Tibial nerve (tissue), 4 donors: ENCODE measurements at places on chromosomes 1 and 21.

DNA sequence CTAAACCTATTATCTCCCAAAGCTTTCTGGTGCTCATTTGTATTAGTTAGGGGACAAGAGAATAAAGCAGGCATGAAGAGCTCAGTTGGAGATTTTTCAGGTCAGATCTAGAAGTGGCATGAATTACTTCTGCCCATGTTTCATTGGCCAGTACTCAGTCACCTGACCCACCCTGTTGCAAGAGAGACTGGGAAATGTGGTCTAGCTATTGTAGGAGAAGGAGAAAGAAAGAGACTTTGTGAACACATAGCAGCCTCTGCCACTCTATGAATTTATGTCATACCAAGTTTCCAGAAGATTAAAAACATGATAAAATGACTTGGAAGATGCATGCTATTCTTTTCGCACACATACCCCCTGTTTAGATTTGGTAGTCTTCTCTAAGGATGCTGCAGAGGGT is 302.3 kb upstream of the RUNX1 start:
- DNase-seq, result no peak

DNA sequence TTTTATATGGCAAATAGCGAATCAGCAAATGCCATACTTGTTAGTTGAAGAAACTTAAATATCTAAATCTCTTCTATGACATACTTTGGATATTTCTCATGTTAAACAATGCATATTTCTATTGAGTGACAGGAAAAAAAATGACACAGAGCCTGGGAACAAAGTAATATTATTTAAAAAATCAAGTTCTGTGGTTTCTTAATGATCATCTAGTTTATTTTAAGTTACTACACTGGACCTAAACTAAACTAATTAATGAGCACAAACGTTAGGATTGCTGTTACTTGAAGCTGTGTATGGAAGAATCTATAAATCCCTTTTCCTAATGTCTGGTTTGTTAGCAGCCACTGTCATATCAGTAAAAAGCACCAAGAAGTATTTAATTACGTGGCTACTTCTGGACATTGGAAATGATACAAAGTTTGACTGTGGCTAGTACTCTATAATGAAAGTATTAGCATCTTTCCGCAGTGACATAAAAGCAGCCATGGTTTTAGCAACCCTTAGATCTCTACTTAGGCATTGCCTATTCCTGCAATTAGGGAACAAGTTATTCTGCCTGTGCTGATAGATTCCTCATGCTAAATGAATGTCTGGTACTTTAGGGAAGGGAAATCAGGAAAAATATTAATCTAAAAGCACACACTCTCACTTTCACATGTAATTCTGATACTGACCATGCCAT is 981.7 kb upstream of the B3GALT2 start:
- no peak for DNase-seq

- DNase-seq, result no peak
Observed at GRCh38 chr1:17819129-17819802, 64.1 kb downstream of the ACTL8 start.

DNA sequence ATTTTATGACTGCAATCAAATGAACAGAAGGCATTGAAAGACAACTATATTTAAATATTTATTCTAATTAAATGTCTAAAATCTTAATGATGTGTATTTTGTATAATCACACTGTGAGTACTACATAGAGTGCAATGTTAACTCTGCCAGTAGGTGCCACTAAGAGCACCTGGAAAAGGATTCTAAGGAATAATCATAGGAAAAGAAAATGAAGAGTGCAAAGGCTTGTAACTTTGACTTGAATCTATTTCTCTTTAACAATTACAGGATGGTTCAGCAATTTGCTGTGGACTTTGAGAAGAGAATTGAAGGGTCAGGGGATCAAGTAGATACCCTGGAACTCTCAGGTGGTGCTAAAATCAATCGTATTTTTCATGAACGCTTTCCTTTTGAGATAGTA is 200.4 kb downstream of the DNM3 start:
- DNase-seq, result peak; percentile 33

- no peak for DNase-seq
Observed at GRCh38 chr1:79364896-79365295, 358.4 kb upstream of the ADGRL4 start.

DNA sequence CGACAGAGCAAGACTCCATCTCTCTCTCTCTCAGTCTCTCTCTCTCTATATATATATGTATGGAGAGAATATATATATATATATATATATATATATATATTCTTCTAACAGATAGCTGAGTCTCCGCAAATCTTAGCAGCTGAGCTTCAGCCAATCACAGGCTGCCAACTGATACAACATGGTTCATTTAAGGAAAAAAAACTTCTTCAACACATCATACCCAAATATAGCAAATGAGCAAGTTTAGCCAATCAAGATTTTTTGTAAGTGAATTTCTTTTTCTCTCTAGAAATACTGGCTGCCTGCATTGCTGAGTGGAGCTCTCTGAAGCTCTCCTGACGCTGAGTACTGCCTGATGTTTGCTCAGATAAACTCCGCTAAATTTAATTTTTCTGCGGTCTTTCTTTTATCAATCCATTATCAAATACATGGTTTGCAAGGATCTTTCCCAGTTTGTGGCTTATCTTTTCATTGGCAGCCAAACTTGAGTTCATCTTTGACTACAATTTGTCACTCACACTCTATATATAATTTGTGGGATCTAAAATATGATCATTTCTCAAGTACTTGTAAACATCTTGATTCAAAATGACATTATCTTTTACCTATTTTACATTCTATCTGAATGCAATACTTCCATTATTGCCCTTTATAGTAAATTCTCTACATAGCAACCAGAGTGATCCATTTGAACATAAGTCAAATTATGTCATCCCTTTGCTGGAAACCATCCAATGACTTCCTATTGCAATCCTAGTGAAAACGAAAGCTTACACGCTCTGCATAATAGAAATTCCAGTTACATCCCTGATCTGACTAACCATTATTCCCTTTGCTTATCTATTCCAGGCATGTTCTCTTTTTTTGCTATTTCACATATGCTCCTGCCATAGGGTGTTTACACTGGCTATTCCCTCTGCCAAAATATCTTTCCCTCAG is 2131.7 kb downstream of the MRPL39 start:
- DNase-seq, result no peak

GRCh38 chr1:17744666-17745478 is 10.3 kb upstream of the ACTL8 start:
- no peak for DNase-seq

DNA sequence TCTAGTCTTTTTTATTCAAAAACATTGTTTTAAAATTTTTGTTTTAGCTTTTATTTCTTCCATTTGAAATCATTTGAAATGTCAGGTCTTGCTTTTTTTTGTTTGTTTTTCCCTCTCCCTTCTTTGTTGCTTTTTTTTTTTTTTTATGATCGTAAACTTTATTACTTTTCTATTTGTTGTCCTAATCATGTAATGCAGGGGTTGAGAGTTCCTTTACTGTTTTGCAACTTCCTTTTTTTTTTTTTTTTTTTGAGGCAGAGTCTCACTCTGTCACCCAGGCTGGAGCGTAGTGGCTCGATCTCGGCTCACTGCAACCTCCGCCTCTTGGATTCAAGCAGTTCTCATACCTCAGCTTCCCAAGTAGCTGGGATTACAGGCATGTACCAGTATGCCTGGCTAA is 24.8 kb downstream of the IVNS1ABP start:
- no peak for DNase-seq

- DNase-seq, result no peak
Observed at GRCh38 chr1:109895720-109896504, 14.7 kb upstream of the CSF1 start.

- no peak for DNase-seq
Observed at GRCh38 chr1:160646180-160646579, 664 bp downstream of the SLAMF1 start.

GRCh38 chr1:218785928-218786327 is 387.8 kb upstream of the LYPLAL1 start:
- DNase-seq, result peak; percentile 81

DNA sequence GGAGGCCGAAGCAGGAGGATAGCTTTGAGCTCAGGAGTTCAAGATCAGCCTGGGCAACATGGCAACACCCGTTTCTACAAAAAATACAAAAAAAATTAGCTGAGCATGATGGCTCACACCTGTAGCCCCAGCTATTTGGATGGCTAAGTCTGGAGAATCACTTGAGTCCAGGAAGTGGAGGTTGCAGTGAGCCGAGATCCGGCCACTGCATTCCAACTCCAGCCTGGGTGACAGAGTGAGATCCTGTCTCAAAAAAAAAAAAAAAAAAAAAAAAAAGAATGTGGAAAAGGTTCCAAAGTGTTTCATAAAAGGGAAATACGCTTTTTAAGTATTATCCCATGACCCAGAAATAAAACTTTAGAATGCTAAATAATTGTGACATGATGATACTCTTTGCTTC is 8.0 kb downstream of the S1PR1 start:
- DNase-seq, result no peak

DNA sequence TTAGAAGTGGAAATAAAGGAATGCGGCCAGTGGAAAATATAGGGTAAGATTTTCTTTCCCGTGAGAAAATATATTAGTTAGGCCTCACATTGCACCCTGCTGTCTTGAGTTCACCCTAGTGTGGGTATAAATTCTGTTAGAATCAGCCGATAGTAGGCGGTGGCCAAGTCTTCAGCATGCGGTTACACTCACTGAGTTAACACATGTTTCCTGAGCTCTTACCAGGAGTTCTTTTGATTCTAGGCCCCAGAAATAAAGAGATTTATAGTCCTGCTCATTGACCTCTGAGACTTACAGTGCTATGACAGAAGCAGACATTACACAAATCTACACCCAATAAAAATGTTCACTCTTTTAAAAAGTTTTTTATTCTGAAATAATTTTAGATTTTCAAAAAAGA is 279.3 kb upstream of the LRRC7 start:
- DNase-seq, result no peak

DNA sequence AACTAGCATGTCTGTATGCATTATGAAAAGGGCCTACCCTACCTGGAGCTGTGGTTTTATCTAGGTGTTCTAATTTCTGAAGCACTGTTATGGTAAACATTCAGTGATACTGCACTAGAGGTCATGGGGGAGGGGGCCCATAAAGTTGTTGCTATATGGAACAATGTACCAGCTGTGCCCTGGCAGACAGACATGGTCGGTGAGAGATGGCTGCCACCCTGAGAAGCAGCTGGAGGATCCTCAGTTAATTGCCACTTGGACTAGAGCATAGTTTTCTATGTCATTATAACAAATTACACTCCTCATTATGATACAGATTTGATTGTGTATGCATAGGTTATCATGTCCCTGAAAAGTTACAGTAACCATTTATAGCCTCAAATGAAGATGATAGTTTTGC is 45.4 kb downstream of the ILDR2 start:
- no peak for DNase-seq

DNA sequence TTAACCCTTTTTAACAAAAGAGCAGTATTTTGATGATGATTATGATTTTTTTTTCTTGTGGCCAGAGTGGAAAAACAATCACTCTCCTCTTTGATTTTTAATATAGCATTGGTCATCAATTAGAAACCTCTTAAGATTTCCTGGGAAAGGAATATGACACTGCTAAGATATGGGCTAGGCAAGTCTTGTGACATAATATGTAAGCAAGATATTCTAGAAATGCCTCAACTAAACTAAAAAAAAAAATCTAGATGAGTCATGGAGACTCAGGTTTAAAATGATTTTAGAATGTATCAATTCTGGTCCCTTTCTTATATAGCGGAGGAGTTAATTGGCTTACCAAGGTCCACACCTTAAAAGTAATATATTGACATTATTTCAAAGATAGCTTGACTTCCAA is 60.3 kb upstream of the JUN start:
- no peak for DNase-seq

DNA sequence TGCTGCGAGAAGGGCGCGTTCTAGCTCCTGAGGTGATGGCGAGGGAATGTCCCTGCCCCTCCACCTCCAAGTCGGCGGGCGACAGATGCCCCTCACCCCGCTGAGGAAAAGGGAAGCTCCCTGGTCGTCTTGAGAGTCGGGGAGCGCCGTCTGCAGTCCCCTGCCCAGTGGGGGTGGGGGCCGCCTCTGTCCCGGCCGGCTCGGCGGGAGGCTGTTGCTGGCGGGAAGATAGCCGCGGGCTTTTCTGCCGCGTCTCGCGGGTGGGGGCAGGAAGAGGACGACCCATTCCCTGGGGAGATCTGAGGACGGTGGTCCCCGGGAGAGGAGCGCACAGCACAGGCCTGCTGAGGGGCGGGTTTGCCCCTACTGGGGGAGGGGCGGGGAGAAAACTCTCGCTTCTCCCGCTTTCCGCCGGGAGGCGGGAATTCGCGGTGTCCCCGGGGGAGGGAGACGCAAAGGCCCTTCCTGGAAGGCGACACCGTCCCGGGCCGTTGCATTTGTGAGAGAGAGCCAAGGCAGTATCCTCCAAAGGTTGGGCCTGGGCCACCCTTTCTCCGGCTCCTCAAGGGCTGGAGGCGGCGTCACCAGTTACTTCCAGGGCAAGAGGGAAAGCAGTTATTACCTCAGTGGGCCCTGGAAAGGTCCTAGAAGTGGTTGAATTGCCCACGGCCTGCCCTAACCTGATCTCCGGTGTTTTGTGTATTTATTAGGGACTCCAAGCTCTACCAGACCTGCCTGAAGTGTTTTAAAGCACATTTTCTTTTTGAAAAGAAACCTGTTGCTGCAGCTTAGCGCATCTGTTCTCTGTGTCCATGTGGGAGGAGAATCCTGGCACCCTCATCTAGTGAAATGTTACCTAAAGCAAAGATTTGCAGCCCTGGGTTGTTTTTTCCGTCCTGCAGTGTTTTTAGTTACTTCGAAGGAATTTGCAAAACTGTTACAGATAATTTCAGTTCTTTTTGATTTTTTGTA is 648 bp downstream of the S100PBP start:
- DNase-seq, result peak; percentile 46

DNA sequence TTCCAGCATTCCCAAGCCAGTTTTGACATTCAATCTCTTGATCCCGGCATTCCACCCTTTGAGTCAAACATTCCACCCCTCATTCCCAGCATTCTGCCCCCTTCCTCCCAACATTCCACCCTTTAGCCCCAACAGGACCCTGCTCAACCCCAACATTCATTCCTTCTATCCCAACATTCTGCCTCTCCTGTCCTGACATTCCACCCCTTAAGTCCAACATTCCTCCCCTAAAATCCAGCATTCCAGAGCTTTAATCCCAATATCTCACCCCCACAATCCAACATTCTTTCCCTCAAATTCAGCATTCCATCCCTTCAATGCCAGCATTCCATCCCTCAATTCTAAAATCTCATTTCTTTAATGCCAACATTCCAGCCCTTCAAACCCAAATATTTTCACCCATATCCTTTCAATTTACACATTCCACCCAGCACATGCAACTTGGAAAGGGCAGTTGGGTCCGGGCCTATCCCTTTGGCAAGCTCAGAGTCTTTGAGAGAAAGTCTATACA is 22.9 kb downstream of the DDX20 start:
- DNase-seq, result no peak

- DNase-seq, result no peak
Observed at GRCh38 chr1:152753586-152753985, 4.2 kb upstream of the KPRP start.

GRCh38 chr1:227765261-227766014 is 30.2 kb downstream of the SNAP47 start:
- DNase-seq, result no peak

DNA sequence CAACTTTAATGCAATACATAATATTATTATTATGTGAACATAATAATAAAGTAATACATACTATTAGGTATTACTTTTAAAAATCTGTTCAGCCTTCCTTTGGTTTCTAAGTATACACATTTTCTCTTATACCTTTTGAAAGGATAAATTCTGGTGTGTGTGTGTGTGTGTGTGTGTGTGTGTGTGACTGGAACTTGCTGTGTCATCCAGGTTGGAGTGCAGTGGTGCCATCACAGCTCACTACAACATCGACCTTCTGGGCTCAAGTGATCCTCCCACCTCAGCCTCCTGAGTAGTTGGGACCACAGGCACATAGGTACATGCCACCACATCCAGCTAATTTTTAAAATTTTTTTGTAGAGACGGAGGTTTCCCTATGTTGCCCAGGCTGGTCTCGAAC is 88.5 kb downstream of the CCDC30 start:
- no peak for DNase-seq

GRCh38 chr1:6144647-6145395 is 35.3 kb downstream of the CHD5 start:
- no peak for DNase-seq
